CMK (cell line): ENCODE measurements at places on chromosomes 4 and X.

GRCh38 chr4:7638984-7639789 is 204.5 kb upstream of the PSAPL1 start:
- no peak for DNase-seq

- DNase-seq, result no peak
These were observed 60.4 kb downstream of the CASP3 start for GRCh38 chr4:184588893-184589292.

- DNase-seq, result no peak
These were observed 32.4 kb upstream of the REPS2 start for GRCh38 chrX:16914058-16914457.

DNA sequence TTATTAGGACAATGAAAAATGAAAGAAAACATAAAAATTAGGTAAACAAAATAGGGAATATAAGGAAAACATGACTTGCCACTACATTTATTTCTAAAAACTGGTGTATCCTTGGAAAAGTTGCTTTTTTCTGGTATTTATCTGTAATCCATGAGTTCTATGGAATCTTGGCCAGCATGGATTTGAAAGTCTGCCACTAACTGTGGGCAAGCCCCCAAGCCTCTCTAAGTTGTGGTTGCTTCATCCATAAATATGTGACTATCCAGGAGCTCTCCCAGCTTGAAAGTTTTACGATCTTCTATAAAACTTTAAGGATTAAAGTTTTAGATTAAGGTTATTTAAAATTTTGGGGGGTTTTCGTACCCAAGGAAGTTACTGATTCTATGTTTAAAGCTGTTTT is 21.8 kb downstream of the RPS6KA3 start:
- DNase-seq, result no peak

- DNase-seq, result no peak
These were observed 93.6 kb downstream of the AFF2 start for GRCh38 chrX:148593987-148594386.

GRCh38 chrX:13797512-13797911 is 19.4 kb downstream of the GPM6B start:
- DNase-seq, result no peak

GRCh38 chr4:27276307-27277073 is 415.8 kb downstream of the STIM2 start:
- no peak for DNase-seq

GRCh38 chr4:7554905-7555304 is 120.2 kb upstream of the PSAPL1 start:
- no peak for DNase-seq

- DNase-seq, result no peak
These were observed 467.7 kb downstream of the NKX6-1 start for GRCh38 chr4:84031401-84031800.

- DNase-seq, result no peak
These were observed 294.2 kb downstream of the GRIA2 start for GRCh38 chr4:157514711-157515110.

- DNase-seq, result no peak
These were observed 53.9 kb upstream of the RPS6KA3 start for GRCh38 chrX:20320461-20321159.

- no peak for DNase-seq
These were observed 177.6 kb upstream of the GLRA2 start for GRCh38 chrX:14351611-14352303.

DNA sequence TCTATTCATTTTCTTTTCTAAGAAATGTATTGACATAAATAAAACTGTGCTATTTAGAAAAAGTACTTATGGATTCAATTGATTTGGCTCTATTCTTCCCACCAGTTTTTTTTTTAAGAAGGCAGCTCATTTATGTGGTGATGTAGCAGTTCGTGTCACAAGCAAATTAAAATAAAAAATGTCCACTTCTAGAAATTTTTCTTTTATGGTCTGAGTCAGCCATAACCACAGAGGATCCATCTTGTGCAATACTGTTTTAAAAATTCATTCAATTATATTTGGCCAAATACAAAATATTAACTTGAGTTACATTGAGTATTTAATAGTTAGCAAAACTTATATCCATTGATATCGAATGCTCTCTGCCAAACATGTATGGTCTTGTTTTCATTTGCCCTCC is 207.9 kb upstream of the FAT1 start:
- no peak for DNase-seq

DNA sequence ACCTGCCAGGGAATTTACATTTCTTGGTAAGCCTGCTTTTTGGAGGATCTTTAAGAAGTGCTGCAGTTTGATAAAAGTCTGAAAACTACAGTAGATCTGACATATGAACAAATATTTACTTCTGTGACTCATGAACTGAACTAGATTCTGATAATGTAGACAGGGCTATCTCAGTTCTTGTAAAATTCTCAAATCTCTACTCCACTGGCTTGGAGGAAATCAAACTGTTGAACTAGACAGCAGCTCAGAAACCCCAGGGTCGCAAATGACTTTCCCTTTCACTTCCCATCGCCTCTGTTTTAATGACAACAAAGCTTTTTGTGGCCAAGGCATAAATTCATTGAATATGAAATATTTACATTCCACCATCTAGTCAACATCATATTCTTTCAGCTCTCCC is 15.4 kb upstream of the OCIAD1 start:
- DNase-seq, result no peak

GRCh38 chrX:15931362-15931761 is 76.7 kb upstream of the AP1S2 start:
- DNase-seq, result no peak

- DNase-seq, result no peak
These were observed 102.9 kb upstream of the PGRMC2 start for GRCh38 chr4:128390475-128390996.

GRCh38 chr4:173519111-173520101 is 10.6 kb downstream of the HAND2 start:
- no peak for DNase-seq

GRCh38 chrX:133365871-133366611 is 49.2 kb downstream of the GPC4 start:
- DNase-seq, result no peak

- DNase-seq, result no peak
These were observed 6.6 kb upstream of the GBA3 start for GRCh38 chr4:22686141-22686540.

- no peak for DNase-seq
These were observed 247.0 kb downstream of the BANK1 start for GRCh38 chr4:102037566-102037965.

DNA sequence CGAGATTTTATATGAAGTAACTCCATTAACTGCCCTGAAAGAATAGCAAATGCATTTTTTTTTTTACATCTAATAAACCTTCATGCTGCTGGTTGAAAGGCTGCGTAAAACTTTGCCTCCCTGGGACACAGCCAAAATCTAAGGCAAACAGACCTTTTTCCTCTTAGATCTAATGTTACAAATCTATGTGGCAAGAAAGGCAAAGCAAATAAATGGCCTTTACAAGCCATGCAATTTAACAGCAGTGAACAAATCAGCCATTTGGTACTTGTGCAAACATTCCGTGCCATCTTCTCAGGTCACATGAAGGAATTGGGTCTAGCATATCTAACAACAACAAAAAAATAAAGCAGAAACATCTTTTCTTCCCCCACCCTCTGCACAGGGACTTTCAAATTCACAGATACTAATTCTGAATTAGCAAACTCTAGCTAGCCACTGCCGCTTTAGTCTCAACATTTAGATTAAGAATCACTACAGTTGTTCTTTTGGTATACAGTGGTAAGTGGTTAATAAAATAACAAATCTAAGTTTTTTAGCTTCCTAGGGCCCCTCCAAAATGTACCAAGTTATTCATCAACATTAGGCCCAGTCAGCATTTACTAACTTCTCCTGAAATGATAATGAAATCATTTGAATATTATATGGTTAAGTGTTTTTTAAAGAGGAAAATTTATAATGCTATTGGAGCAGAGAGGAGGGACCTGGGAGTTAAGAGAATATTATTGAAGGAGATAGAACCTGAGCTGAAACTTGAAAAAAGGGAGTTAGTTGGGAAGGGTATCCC is 593.8 kb downstream of the SMARCA1 start:
- no peak for DNase-seq

- DNase-seq, result no peak
These were observed 87.1 kb downstream of the HDX start for GRCh38 chrX:84415140-84415539.

GRCh38 chrX:14616836-14617235 is 87.5 kb downstream of the GLRA2 start:
- no peak for DNase-seq

- DNase-seq, result no peak
These were observed 85.7 kb downstream of the ADRA2C start for GRCh38 chr4:3851881-3852280.

GRCh38 chr4:86957215-86957614 is 22.4 kb downstream of the AFF1 start:
- DNase-seq, result no peak

GRCh38 chrX:149313871-149314371 is 191.2 kb downstream of the IDS start:
- no peak for DNase-seq

GRCh38 chrX:151695583-151696340 is 504 bp downstream of the PRRG3 start:
- no peak for DNase-seq

- DNase-seq, result no peak
These were observed 225.9 kb upstream of the GYPA start for GRCh38 chr4:144366425-144366824.

DNA sequence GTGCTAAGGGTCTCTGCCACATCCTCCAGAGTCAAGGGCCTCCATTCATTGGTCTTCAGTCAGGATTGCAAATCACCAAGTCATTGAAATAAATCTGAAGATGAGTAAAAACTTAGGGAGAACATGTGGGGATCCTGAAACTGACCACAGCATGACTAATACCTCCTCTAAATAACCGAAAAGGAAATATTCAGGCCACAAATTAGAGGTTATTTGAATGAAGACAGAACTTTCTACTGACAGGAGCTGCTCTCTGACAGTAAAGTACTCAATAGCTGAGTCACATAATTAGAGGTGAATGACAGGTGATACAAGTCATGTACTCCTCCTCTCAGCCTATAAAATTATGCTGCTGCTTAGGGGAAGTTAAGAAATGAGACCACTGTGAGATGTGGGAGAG is 240.2 kb upstream of the F9 start:
- no peak for DNase-seq
